DMS53 (cell line): ENCODE measurements at places on chromosomes 4 and X.

DNA sequence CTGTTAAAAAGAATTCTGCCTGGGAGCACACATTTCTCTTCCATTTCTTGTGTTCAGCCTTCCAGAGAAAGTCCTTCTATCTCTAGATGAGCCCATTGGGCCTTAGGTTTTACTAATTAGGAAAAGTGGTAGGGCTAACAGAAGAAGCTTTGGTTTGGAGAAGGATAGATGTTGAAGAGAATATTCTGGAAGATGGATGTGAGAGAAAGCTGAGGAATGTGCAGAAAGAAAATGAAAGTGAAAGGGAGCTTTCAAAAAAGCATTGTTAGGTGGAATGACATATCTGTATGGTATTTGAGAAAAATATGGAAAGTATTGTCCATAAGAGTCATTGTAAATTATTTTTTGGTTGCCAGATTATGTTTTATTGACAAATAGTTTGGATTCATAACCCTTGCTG is 474.8 kb upstream of the SLIT2 start:
- peak; percentile 36 for DNase-seq

DNA sequence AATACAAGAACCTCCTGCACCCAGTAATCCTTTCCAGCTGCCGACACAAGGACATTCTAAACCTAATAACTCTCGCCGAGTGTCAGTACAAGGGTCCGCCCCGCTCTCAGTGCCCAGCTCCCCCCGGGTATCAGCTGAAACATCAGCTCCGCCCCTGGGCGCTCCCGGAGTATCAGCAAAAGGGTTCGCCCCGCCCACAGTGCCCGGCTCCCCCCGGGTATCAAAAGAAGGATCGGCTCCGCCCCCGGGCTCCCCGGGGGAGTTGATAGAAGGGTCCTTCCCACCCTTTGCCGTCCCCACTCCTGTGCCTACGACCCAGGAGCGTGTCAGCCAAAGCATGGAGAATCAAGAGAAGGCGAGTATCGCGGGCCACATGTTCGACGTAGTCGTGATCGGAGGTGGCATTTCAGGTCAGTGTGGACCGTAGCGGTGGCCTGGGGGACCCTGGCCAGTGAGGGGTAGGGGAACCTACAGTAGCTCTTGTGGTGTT is at the start of gene MAOA:
TSS of gene MAOA (plus strand) at position 295 of the 490 bp plus-strand sequence. CDS start at position 338, 43 bp downstream.
- peak; percentile 68 for DNase-seq

DNA sequence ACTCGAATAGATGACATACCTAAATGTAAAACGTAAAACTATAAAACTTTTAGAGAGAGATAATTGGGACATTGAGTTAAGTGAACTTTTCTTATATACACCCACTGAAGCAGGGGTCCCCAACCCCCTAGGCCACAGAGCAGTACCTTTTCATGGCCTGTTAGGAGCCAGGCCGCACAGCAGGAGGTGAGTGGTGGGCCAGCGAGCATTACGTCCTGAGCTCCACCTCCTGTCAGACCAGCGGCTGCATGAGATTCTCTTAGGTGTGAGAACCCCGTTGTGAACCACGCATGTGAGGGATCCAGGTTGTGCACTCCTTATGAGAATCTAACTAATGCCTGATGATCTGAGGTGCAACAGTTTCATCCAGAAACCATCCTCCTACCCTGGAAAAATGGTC is 114.8 kb downstream of the HMX1 start:
- no peak for DNase-seq

DNA sequence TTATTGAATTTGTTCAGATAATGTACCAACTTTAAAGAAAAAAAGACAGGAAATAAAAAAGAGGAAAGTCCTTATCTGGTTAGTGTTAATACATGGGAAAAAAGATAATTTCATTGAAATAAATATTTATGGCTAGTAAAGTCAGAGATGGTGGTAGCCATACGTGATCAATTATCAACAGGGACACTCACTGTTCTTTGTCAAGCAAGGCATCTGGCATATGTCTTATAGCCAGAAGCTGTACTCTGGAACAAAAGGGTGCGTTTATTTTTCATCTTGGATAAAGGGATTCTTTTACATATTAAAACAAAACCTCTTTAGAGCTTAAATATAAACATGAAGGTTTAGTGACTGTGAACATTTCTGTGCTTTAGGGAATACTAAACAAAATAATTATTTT is 26.7 kb downstream of the HDX start:
- no peak for DNase-seq

- DNase-seq: peak; percentile 50
Observed at GRCh38 chr4:13642170-13642950, 14.8 kb upstream of the BOD1L1 start.

- DNase-seq: peak; percentile 55
Observed at GRCh38 chr4:73998040-73999011, at the start of gene CXCL5. Gene CXCL5 (minus strand): TSS chr4:73998677. CDS start chr4:73998581, 96 bp downstream.

DNA sequence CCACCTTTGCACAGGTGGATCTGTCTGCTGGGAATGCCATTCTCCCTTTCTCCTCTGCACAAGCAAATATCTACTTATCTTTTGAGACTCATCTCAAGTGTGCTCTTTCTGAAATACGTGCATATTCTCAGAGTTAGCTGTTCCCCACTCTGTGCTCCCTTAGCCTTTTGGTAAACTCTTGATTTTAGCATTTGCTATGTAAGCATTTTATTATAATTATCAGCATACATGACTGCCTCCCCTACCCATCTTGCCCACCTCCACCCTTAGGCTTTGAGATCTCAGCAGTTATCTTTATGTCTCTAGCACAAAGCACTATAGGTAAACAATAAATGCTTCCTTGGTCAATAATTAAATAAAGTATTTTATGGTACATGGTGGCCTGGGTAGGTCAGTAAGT is 11.5 kb downstream of the DRP2 start:
- no peak for DNase-seq

DNA sequence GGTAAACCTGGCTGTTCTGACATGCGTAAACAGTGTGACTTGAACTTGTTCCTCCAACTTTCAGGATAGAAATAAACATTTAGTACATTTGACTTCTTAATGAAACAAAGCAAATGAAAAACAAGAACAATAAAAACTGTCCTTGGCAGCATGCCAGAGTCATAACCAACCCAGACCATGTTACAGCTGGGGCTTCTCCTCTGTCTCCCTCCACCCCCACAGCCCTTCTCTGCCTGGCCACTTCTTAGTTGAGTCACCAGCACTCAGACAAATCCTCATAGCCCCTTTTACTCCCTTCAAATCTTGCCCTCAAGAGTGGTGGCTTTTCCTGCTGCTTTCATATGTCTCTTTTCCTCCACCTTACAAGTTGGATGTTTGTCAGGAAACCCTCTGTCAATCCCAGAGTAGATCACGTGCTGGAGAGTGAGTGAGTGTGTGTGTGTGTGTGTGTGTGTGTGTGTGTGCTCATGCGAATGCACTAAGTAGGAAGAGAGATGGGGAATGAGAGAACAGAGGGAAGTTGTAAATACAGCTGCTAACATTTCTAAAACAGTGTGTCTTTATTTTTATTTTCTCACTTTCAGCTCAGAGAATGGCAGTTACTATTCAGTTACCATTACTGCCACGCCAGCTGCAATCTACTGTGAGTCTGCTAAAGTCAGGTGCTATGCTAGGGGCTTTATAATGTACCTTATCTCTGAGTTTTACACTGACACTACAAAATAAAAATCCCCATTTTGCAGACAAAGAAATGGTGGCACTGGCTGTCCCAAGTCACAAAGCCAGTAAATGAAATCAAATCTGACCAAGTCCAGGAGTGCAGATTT is 15.0 kb downstream of the SCARB2 start:
- peak; percentile 94 for DNase-seq

DNA sequence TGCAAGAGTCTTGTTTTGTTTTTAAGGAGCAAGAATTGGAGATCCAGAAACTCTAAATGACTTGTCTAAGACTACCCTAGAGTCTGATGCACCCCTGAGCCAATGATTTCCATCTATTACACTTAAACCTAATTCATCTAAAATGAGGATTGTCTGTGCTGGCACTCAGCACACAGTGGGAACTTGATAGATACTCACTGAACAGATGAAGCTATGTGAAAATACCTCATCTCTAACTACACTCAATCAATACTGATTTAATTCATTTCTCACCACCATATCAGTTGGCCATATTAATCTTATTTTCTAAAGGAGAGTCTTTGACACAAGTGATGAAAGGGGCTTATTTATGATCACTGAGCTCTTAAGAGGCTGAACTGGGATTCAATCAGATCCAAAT is 262.1 kb downstream of the HS3ST1 start:
- DNase-seq: no peak

GRCh38 chr4:18847249-18847890 is 825.8 kb upstream of the LCORL start:
- peak; percentile 41 for DNase-seq

- DNase-seq: no peak
Observed at GRCh38 chr4:167616476-167616875, 382.2 kb upstream of the SPOCK3 start.

- DNase-seq: no peak
Observed at GRCh38 chrX:31124536-31124935, 52.7 kb upstream of the FTHL17 start.

- DNase-seq: peak; percentile 41
Observed at GRCh38 chrX:136200466-136200865, 50.7 kb downstream of the MAP7D3 start.

- DNase-seq: no peak
Observed at GRCh38 chr4:154611833-154612232, 623 bp downstream of the FGG start.

- DNase-seq: peak; percentile 42
Observed at GRCh38 chrX:78213331-78213730, 73.9 kb upstream of the TAF9B start.

- DNase-seq: no peak
Observed at GRCh38 chrX:2608638-2609430, 82.3 kb upstream of the CD99 start.

DNA sequence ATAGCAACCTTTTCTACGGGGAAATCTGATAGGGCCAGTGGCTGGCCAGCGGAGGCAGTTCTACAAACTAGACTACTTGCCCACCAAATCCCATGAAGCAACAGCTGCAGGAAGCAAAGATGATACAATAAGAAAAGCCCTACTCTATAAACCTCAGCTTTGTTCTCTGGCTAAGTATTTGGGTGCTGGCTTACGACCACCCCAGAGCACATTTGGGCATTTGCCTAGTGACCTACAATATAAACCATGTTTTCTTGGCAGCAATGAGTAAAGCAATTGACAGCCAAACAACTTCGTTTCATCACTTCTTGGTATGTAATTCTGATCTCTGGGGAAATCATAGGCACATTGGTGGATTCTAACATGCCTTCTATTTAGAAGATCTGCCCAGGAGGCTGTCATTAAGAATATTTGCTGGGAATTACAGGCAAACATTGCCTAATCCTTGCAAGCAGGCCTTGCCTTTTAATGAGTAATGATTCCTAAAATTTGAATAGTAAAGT is 7.5 kb upstream of the LHFPL1 start:
- no peak for DNase-seq

DNA sequence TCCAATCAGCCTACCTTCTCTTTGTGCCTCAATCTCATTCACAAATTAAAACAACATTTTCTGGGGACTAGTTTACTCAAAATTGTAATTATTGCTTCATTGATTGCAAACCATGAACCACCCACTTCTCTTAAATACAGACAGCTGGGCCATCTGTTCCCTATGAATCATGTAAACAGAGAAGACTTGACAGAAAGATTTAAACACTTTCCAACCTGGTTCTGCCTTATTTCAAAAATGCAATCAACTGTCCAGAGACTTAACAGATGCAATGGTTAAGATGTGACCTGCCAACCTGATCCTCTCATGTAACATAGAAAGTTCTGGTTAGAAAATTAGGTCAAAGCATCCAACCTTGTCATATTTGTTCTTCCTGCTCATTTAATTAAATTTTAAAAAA is 20.8 kb upstream of the SERTM2 start:
- peak; percentile 15 for DNase-seq

GRCh38 chrX:97628807-97629596 is 745.3 kb downstream of the RPA4 start:
- peak; percentile 32 for DNase-seq

- DNase-seq: peak; percentile 86
Observed at GRCh38 chr4:58113126-58113525, 1002.9 kb upstream of the IGFBP7 start.

DNA sequence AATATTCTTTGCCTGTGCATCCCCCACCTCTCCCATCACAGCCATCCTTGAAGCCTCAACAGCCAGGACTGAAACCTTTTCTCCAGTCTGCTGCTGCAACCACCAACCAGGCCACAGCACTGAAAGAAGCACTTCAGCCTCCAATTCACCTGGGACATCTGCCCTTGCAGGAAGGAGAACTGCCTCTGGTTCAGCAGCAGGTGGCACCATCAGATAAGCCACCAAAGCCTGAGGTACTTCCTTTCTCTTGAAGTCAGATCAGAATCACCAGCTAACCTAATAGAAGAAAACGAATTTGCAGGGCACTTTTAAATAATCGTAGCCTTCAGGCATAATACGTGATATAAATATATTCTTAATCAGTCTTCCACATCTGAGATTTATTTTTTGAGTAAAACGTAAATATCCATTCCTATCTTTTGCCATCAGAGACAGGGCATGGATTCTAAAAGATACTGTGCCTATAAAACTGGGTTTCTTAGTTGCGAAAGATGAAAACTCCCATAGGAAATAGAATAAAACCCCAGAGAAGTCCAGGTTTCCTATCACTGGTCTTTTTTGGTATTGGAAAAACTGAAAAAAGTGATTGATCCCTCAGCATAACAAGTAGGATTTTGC is 9.5 kb downstream of the AMBN start:
- peak; percentile 89 for DNase-seq

DNA sequence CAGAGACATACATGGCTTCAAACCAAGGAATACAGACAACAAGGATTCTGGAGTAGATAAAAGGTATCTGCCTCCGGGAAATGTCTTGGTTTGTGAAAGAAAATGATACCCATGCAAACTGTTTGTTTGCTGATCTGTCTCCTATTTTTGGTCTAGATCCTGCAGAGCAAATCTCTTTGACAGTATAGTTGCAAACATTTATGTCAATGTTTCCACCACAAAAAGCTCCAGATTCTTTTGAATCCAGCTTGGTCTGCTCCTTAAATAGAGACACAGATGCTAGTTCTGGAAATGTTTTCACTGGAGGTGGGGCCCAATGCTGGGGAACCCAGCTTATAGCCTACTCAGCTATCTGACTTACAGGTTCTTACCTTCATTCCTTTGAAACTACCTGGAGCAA is 119.7 kb downstream of the ATG4A start:
- DNase-seq: no peak

GRCh38 chrX:5051831-5052491 is 1176.7 kb downstream of the NLGN4X start:
- no peak for DNase-seq

DNA sequence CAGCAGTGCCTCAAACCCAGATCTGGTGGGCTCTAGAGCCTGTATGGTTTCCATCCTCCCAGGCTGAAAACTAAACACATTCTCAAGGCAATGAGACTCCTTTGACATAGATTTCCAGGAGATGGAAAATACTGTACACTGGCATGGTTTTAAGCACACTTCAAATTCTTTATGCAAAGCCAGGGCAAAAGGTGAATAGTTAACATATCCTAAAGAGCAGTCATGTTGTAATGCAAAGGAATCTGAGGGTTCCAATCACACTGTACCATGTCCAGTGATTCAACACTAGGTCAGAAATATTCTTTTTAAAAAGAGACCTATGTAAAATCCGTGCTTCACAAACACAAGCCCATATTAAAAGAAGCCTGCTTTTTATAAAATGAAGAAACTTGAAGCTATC is 195.3 kb downstream of the QDPR start:
- no peak for DNase-seq
